ENCODE measurements at places on chromosomes 16 and 17.

GRCh38 chr16:50627419-50627818, 53.7 kb downstream of the SNX20 start:
- DNase-seq = no peak
- no peaks in the 10 kb centered on the region for H3K36me3 ChIP-seq
- H3K27me3 ChIP-seq = no peaks in the 10 kb centered on the region
- H3K27ac ChIP-seq = no peak overlapping the region
- peaks cover 10% of the 10 kb centered on the region for H3K4me1 ChIP-seq

- no peaks in the 10 kb centered on the region for H3K36me3 ChIP-seq
- DNase-seq = peak; percentile 28
- no peaks in the 10 kb centered on the region for H3K27me3 ChIP-seq
- peak overlapping the region; percentile 82 for H3K4me3 ChIP-seq
- H3K4me1 ChIP-seq = peaks cover 35% of the 10 kb centered on the region
- H3K27ac ChIP-seq = peak overlapping the region; percentile 92
These were observed 120.2 kb downstream of the METRNL start for GRCh38 chr17:83199500-83200201.

DNA sequence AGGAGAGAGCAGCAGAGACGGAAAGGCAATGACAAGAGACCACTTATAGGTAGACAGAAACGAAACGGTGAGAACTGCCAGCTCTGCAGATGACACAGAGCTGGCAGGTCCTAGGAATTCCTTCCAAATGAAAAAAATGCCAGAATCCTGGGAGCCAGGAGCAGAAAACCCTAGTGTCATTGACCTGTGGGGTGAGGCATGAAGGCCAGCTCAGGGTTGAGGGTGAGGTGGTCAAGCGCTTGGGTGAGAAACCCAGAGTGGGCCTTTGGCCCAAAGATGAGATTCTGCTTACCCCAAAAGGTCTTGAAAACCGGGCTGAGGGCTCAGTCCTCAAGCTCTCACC, 9.2 kb downstream of the HIC1 start:
- H3K27me3 ChIP-seq = no peaks in the 10 kb centered on the region
- DNase-seq = no peak
- H3K36me3 ChIP-seq = peaks cover 47% of the 10 kb centered on the region
- peaks cover 50% of the 10 kb centered on the region for H3K4me1 ChIP-seq
- peak overlapping the region; percentile 67 for H3K4me3 ChIP-seq

GRCh38 chr16:8816967-8817655, 19.5 kb downstream of the PMM2 start:
- no peak overlapping the region for H3K27ac ChIP-seq
- H3K4me1 ChIP-seq = peaks cover 19% of the 10 kb centered on the region
- H3K4me3 ChIP-seq = no peak overlapping the region
- no peak for DNase-seq

DNA sequence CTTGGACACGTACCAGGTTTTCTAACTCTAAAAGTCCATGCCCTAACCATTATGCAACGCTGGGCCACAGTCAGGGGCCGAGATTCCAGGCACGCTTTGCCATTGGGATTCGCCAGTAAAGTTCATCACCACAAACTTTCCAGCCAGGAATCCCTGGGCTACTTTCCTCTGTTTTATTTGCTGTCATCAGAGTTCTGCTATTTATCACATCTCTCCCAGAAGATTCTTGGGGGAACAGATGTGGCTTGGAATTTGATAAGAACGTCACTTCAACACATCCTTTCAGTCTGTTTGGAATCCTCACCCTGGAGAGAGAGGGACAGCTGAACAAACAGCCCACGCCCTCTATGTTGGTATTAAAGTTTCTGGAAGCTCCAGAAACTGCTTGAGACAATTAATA, 109.6 kb upstream of the CACNG3 start:
- H3K36me3 ChIP-seq = peaks cover 83% of the 10 kb centered on the region
- no peak overlapping the region for H3K4me3 ChIP-seq
- no peak overlapping the region for H3K27ac ChIP-seq
- DNase-seq = no peak
- H3K27me3 ChIP-seq = no peaks in the 10 kb centered on the region
- peaks cover 25% of the 10 kb centered on the region for H3K4me1 ChIP-seq

- peaks cover 30% of the 10 kb centered on the region for H3K4me1 ChIP-seq
- H3K27me3 ChIP-seq = peaks cover 59% of the 10 kb centered on the region
- no peak overlapping the region for H3K4me3 ChIP-seq
- H3K36me3 ChIP-seq = no peaks in the 10 kb centered on the region
- peak; percentile 25 for DNase-seq
- no peak overlapping the region for H3K27ac ChIP-seq
These were observed 1.2 kb downstream of the NEUROD2 start for GRCh38 chr17:39606434-39607056.

DNA sequence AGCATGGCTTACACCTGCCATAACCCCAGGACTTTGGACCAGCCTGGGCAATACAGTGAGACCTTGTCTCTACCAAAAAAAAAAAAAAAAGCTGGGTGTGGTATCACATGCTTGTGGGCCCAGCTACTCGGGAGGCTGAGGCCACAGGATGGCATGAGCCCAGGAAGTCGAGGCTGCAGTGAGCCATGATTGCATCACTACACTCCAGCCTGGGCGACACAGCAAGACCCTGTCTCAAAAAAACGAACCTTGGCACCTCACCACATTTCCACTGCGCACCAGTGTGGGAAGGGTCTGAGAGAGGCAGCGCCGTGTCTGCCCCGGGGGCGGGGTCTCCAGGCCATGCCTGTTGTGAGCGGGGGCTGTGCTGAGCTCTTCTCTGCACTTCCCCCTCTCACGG, 6.3 kb downstream of the ACSF3 start:
- no peaks in the 10 kb centered on the region for H3K27me3 ChIP-seq
- no peak for DNase-seq
- no peak overlapping the region for H3K4me3 ChIP-seq

DNA sequence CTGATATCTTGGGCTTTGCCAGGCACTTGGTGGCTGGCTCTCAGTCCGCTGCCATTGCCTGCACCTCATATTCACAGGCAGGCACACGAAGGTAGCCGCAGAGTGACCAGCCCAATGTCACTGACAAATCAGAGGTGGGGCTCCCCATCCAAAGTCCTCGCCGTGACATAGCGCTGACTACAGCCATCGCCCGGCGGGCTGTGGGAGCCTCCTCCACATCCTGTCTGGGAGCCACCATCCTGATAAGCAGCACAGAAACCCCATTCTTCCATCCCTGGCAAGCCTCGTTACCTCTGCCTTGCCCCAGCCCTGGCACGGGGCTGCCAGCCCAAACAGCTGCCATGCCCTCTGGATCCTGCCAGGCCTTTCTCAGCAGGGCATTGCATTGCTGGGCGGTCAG, 437.8 kb downstream of the SLC39A11 start:
- no peak for DNase-seq
- H3K27ac ChIP-seq = no peak overlapping the region
- H3K4me3 ChIP-seq = no peak overlapping the region

GRCh38 chr17:8073627-8074484, 13.7 kb downstream of the ALOX12B start:
- DNase-seq = peak; percentile 83
- H3K4me3 ChIP-seq = peak overlapping the region; percentile 78
- H3K36me3 ChIP-seq = no peaks in the 10 kb centered on the region
- H3K27me3 ChIP-seq = peaks cover 45% of the 10 kb centered on the region
- H3K27ac ChIP-seq = peak overlapping the region; percentile 78

DNA sequence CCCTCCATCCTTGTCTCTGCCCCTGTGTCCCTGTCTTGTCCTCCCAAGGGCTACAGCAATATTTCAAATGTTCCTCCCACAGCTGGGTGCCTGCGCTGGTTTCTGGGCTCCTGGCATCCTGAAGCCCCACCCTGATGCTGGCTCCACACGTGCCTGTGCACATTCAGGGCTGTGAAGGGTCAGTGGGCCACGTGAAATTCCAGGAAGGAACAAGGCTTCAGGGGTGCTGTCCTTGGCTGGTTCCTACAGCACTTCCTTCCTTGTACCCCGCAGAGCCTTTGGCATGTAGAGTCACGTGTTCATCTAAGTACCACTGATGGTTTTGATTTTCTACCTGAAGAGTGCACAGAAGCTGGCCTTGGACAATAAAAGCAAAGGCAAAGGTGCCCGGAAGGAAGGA, 57.7 kb upstream of the NLK start:
- DNase-seq = no peak
- H3K4me1 ChIP-seq = peaks cover 23% of the 10 kb centered on the region
- no peak overlapping the region for H3K27ac ChIP-seq
- H3K4me3 ChIP-seq = no peak overlapping the region
- H3K27me3 ChIP-seq = peaks cover 7% of the 10 kb centered on the region
- no peaks in the 10 kb centered on the region for H3K36me3 ChIP-seq

DNA sequence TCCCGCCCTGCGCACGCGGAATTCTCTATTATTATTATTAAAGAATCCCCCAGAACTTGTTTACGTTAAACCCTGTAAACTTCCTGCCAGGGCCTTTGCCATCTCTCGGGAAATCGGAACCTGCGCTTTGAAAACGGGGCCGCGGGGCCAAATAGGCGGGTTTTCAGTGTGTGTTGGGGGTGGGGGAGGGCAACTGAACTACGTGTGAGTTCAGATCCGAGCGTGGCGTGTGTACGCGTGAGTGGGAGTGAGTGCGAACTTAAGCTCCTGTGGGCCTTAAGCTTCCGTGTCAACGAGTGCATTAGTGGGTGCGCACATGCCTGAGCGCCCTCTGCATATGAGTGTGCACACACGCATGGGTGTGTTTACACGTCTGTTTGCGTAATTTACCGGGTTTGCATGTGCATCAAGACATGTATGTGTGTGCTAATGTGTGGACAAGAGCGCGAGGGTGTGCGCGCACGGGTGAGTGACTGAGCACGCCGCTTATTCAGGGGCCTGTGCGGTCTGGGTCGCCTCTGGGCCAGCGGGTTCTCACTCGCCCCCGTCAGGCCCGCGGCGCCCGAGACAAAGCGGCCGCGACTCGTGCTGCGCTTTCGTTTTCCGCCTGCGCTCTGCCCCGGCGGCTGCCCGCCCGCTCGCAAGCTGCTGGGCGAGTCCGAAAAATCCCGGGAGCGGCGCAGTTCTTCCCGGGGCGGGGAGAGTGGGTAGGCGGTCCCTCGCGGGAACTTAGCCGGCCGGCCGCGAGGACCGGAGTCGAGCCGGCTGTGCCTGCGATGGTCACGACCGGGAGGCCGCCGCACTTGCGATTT, 1.2 kb upstream of the FOXF1 start:
- peak overlapping the region; percentile 82 for H3K4me3 ChIP-seq
- no peaks in the 10 kb centered on the region for H3K36me3 ChIP-seq
- peak; percentile 46 for DNase-seq

GRCh38 chr17:49749730-49750129, 14.2 kb downstream of the FAM117A start:
- H3K36me3 ChIP-seq = peaks cover 6% of the 10 kb centered on the region
- no peak overlapping the region for H3K4me3 ChIP-seq
- H3K27me3 ChIP-seq = no peaks in the 10 kb centered on the region
- H3K4me1 ChIP-seq = peaks cover 81% of the 10 kb centered on the region
- DNase-seq = no peak

- H3K27ac ChIP-seq = no peak overlapping the region
- no peaks in the 10 kb centered on the region for H3K36me3 ChIP-seq
- no peak overlapping the region for H3K4me3 ChIP-seq
- no peaks in the 10 kb centered on the region for H3K4me1 ChIP-seq
These were observed 39.8 kb downstream of the ARL4D start for GRCh38 chr17:43438626-43439025.

DNA sequence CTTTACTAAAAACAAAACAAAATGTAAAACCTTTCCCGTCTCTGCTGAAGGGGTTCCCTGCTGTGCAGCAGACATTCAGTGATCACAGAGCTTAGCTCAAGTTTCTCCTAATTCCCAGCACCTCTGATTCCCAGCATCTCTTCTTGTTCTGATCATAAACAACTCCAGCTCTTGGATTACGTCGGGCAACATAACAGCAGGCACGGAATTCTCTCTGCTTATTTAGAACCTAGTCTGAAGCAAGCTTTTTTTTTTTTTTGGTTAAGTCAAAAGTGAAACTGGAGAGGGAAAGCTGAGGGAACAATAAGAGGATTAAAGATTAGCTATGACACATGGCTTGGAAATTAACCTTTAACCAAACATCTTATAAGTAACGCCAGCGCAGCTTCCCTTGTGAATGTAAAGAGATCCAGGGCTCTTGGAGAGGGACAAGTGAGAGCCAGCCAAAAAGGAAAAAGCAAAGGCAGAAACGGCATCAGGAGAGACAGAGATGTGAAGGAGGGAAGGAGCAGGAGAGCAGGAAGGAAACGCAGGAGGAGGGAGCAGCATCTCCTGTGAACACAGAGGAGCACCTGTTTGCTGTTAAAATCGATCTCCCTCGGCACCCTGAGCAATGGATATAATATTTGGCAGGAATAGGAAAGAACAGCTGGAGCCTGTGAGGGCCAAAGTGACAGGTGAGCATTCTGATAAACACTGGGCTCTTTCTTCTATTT, at the start of gene BCO1:
Gene BCO1, plus strand, starts transcription at position 394 of the 716 bp plus-strand sequence. Its CDS starts 220 bp downstream, at position 614.
- H3K4me1 ChIP-seq = peaks cover 5% of the 10 kb centered on the region
- DNase-seq = no peak
- H3K4me3 ChIP-seq = no peak within 1 kb of the TSS
- H3K36me3 ChIP-seq = no peaks in the 10 kb centered on the region
- H3K27ac ChIP-seq = no peak within 1 kb of the TSS

- no peak overlapping the region for H3K27ac ChIP-seq
- no peaks in the 10 kb centered on the region for H3K27me3 ChIP-seq
- no peaks in the 10 kb centered on the region for H3K36me3 ChIP-seq
- no peak overlapping the region for H3K4me3 ChIP-seq
- H3K4me1 ChIP-seq = no peaks in the 10 kb centered on the region
These were observed 551.8 kb upstream of the KIF2B start for GRCh38 chr17:53270936-53271335.

GRCh38 chr17:5901731-5902130, 168.4 kb upstream of the WSCD1 start:
- peaks cover 5% of the 10 kb centered on the region for H3K27me3 ChIP-seq
- no peak overlapping the region for H3K4me3 ChIP-seq
- no peaks in the 10 kb centered on the region for H3K36me3 ChIP-seq
- no peak for DNase-seq
- H3K27ac ChIP-seq = no peak overlapping the region

- H3K27me3 ChIP-seq = no peaks in the 10 kb centered on the region
- H3K4me1 ChIP-seq = peaks cover 11% of the 10 kb centered on the region
- H3K36me3 ChIP-seq = peaks cover 87% of the 10 kb centered on the region
- no peak overlapping the region for H3K27ac ChIP-seq
These were observed 32.7 kb downstream of the LITAF start for GRCh38 chr16:11554053-11554452.

GRCh38 chr17:74446551-74447500, 14.9 kb downstream of the GPRC5C start:
- H3K4me1 ChIP-seq = peaks cover 19% of the 10 kb centered on the region
- H3K27me3 ChIP-seq = peaks cover 17% of the 10 kb centered on the region
- H3K36me3 ChIP-seq = no peaks in the 10 kb centered on the region
- no peak overlapping the region for H3K4me3 ChIP-seq

- peak overlapping the region; percentile 45 for H3K4me3 ChIP-seq
- H3K4me1 ChIP-seq = peaks cover 74% of the 10 kb centered on the region
- DNase-seq = no peak
- H3K36me3 ChIP-seq = no peaks in the 10 kb centered on the region
- H3K27ac ChIP-seq = no peak overlapping the region
These were observed 5.4 kb upstream of the LHX1 start for GRCh38 chr17:36931697-36932382.

DNA sequence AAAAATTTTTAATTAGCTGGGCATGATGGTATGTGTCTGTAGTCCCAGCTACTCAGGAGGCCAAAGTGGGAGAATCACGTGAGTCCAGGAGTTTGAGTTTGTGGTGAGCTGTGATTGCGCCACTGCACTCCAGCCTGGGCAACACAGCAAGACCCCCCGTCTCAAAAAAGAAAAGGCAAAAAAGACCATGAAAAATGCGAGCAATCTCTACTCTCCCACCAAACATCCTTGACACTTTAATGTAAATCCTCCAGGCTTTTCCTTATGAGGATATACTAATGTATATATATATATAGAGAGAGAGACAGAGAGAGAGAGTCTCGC, 28.1 kb downstream of the MMP15 start:
- H3K27me3 ChIP-seq = peaks cover 6% of the 10 kb centered on the region
- H3K4me1 ChIP-seq = no peaks in the 10 kb centered on the region
- H3K36me3 ChIP-seq = no peaks in the 10 kb centered on the region

All from activated B cell treated with CpG ODN at 0.5 μM for 24 hours (primary cell).